K562 (cell line): ENCODE measurements at places on chromosomes 6 and 20.
A peak's percentile ranks its signal among the peaks of the same experiment; 100 is the strongest.

DNA sequence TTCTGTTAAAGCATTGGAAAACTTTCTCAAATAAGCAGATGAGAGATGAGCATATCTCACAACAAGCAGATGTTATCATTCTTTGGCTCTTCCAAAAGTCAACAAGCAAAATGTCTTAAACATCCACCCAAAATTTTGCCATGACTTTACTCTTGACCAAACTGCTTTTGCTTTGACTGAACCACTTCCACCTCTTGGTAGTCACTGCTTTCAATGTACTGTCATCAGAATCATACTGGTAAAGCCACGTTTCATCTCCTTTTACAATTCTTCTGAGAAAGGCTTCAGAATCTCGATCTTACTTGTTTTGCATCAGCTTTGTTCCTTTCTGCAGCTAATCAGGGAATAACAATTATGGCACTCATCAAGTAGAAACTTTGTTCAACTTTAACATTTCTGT is 498.5 kb upstream of the GJE1 start:
- H3K4me3 ChIP-seq, result no peak overlapping the region
- no peaks in the 10 kb centered on the region for H3K27me3 ChIP-seq
- no peak for DNase-seq
- no peaks in the 10 kb centered on the region for H3K4me1 ChIP-seq
- no peak overlapping the region for H3K27ac ChIP-seq
- no peaks in the 10 kb centered on the region for H3K36me3 ChIP-seq

GRCh38 chr20:34515484-34516246 is 557 bp upstream of the DYNLRB1 start:
- DNase-seq, result peak; percentile 83
- peak overlapping the region; percentile 67 for H3K4me3 ChIP-seq
- peaks cover 15% of the 10 kb centered on the region; the same call in 2 of the 3 replicates for H3K36me3 ChIP-seq
- no peaks in the 10 kb centered on the region for H3K27me3 ChIP-seq
- peak overlapping the region; percentile 80 for H3K27ac ChIP-seq
- peaks cover 12% of the 10 kb centered on the region; the same call in 2 of the 3 replicates for H3K4me1 ChIP-seq

DNA sequence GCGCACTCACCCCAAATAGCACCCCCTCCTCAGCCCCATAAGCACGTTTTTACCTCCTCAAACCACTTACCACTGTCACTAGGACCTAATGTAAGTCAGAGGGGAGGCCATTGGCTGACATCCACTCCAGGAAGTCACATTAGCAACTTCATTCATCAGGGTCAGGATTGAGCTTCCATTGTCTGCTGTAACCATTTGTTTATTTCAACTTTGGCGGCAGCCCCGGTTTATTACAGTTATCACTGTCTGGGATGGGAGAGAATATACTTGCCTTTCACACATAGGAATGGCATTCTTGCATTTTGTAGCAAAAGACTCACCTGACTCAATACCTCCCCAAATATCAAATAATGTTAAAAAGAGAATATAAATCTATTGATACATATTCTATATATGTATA is 38.3 kb downstream of the MAFB start:
- DNase-seq, result no peak
- peaks cover 14% of the 10 kb centered on the region; the same call in 1 of the 2 replicates for H3K27me3 ChIP-seq
- no peaks in the 10 kb centered on the region for H3K4me1 ChIP-seq
- no peak overlapping the region for H3K27ac ChIP-seq

GRCh38 chr6:42318480-42318879 is 100.8 kb upstream of the MRPS10 start:
- DNase-seq, result no peak
- H3K4me1 ChIP-seq, result no peaks in the 10 kb centered on the region
- H3K27ac ChIP-seq, result no peak overlapping the region
- H3K36me3 ChIP-seq, result no peaks in the 10 kb centered on the region
- H3K27me3 ChIP-seq, result peaks cover 18% of the 10 kb centered on the region

DNA sequence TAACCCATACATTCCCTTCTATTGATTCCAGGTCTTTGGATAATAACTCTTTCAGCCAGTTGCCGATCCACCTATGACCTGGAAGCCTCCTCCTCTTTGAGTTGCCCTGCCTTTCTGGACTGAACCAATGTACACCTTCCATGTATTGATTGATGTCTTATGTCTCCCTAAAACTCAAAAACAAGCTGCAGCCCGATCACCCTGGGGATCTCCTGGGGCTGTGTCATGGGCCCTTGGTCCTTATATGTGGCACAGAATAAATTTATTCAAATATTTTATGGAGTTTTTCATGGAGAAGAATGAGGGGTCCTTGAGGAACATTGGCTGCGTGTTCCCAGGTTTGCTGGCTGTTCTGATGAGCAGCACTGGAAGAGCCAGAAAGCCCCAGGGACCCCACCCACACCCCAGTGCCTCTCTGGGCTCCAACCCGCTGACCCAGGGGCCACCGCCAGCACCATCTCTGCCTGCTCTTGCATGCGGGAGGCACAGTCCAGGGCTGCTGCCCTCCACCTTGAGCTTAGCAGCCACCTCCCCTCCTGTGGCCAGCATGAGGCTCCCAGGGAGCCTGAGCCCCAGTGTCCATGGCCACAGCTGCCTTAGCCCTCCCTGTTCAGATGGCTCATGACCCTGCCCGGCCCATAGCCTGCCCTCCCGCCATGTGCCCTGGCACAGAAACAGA is 36.5 kb upstream of the CST7 start:
- no peaks in the 10 kb centered on the region for H3K27me3 ChIP-seq
- H3K4me3 ChIP-seq, result no peak overlapping the region
- no peak for DNase-seq
- H3K27ac ChIP-seq, result no peak overlapping the region

DNA sequence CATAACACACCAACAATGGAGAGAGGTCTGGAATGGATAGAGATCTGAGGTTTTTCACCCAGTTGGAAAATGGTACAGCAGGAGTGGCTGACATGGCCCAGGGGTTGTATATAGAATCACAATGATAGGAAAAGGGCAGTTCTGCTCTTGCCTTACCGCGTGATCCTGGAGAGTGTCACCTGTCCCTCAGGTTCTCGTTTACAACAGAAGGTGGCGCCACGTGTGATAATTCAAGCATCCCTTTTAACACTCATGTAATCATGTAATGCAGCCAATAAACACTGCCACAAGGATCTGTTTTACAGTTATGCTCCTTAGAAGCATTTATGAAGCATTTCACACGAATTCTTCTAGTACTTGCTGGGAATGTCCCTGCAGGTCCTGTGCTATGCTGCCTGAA is 12.9 kb upstream of the WFDC2 start:
- no peak overlapping the region for H3K27ac ChIP-seq
- no peak overlapping the region for H3K4me3 ChIP-seq
- no peaks in the 10 kb centered on the region for H3K4me1 ChIP-seq
- H3K36me3 ChIP-seq, result no peaks in the 10 kb centered on the region
- DNase-seq, result peak; percentile 55

- H3K4me1 ChIP-seq, result peaks cover 15% of the 10 kb centered on the region; the same call in 2 of the 3 replicates
- no peaks in the 10 kb centered on the region for H3K36me3 ChIP-seq
- H3K4me3 ChIP-seq, result no peak overlapping the region
- DNase-seq, result no peak
These were observed 350.0 kb downstream of the CD83 start for GRCh38 chr6:14467591-14467990.

DNA sequence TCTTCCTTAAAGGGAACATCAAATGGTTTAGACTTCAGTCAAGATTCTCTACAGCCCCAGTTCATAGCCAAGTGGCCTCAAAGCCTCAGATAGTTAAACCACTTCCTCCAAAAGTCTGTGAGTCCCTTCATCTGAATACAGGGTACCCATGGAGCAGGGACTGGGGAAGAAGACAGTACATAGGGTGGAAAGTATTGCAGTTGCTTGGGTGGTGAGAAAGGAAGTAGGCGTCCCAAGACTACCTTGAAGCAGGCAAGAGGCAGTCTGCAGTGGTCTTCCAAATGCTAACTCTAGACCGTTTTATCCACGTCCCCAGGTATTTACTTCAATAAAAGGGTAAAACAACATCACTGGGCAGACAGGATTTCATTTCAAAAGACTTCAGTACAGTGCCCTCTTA is 2.0 kb downstream of the FYN start:
- DNase-seq, result no peak
- H3K27me3 ChIP-seq, result peaks cover 9% of the 10 kb centered on the region; the same call in 2 of the 3 replicates
- peaks cover 30% of the 10 kb centered on the region for H3K4me1 ChIP-seq
- H3K27ac ChIP-seq, result no peak overlapping the region

DNA sequence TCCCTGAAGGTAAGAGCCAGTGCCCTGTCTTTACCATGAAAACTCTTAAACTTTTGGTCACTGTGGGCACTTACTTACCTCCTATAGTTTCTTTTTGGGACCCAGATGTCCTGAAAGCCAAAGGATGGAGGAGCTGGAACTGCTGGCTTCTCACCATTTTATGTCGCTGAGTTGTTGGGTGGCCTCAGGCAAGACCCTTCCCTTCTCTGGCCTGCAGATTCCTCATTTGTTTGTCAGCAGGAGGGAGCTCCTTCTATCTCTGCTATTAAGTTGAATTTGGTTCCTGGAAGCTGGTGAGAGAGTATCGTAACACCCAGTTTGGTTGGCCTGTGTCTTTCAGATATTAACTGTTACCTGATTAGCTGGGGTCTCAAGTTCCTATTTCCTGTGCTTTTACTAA is 68.2 kb upstream of the MYL9 start:
- no peak overlapping the region; the same call in 2 of the 3 replicates for H3K27ac ChIP-seq
- H3K36me3 ChIP-seq, result no peaks in the 10 kb centered on the region
- H3K4me1 ChIP-seq, result peaks cover 16% of the 10 kb centered on the region

DNA sequence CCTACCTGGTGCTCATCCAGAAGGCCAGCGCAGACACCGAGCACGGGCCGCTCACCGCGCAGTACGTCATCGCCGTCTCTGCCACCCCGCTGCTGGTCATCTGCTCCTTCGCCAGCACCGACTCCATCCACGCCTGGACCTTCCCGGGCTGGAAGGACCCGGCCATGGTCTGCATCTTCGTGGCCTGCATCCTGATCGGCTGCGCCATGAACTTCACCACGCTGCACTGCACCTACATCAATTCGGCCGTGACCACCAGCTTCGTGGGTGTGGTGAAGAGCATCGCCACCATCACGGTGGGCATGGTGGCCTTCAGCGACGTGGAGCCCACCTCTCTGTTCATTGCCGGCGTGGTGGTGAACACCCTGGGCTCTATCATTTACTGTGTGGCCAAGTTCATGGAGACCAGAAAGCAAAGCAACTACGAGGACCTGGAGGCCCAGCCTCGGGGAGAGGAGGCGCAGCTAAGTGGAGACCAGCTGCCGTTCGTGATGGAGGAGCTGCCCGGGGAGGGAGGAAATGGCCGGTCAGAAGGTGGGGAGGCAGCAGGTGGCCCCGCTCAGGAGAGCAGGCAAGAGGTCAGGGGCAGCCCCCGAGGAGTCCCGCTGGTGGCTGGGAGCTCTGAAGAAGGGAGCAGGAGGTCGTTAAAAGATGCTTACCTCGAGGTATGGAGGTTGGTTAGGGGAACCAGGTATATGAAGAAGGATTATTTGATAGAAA is 2.0 kb downstream of the SLC35D3 start:
- peaks cover 7% of the 10 kb centered on the region; the same call in 1 of the 3 replicates for H3K27me3 ChIP-seq
- no peak overlapping the region for H3K27ac ChIP-seq
- H3K36me3 ChIP-seq, result no peaks in the 10 kb centered on the region
- H3K4me1 ChIP-seq, result no peaks in the 10 kb centered on the region
- DNase-seq, result no peak

GRCh38 chr20:17808782-17809181 is 109.0 kb downstream of the BANF2 start:
- H3K27ac ChIP-seq, result no peak overlapping the region
- H3K27me3 ChIP-seq, result no peaks in the 10 kb centered on the region
- H3K36me3 ChIP-seq, result no peaks in the 10 kb centered on the region
- peaks cover 7% of the 10 kb centered on the region for H3K4me1 ChIP-seq

- H3K36me3 ChIP-seq, result peaks cover 97% of the 10 kb centered on the region
- no peak overlapping the region for H3K4me3 ChIP-seq
- no peaks in the 10 kb centered on the region for H3K27me3 ChIP-seq
- no peak overlapping the region for H3K27ac ChIP-seq
- peaks cover 8% of the 10 kb centered on the region for H3K4me1 ChIP-seq
These were observed 8.3 kb downstream of the GZF1 start for GRCh38 chr20:23370274-23370673.

GRCh38 chr20:46804126-46804525 is 90.5 kb upstream of the EYA2 start:
- no peak for DNase-seq
- peaks cover 4% of the 10 kb centered on the region; the same call in 2 of the 3 replicates for H3K27me3 ChIP-seq
- no peak overlapping the region for H3K27ac ChIP-seq
- H3K4me1 ChIP-seq, result no peaks in the 10 kb centered on the region

GRCh38 chr20:35891375-35891774 is 62.9 kb downstream of the SCAND1 start:
- H3K27me3 ChIP-seq, result no peaks in the 10 kb centered on the region
- DNase-seq, result no peak
- no peak overlapping the region for H3K27ac ChIP-seq
- peaks cover 7% of the 10 kb centered on the region for H3K4me1 ChIP-seq
- H3K36me3 ChIP-seq, result peaks cover 2% of the 10 kb centered on the region; the same call in 1 of the 3 replicates
- no peak overlapping the region for H3K4me3 ChIP-seq

DNA sequence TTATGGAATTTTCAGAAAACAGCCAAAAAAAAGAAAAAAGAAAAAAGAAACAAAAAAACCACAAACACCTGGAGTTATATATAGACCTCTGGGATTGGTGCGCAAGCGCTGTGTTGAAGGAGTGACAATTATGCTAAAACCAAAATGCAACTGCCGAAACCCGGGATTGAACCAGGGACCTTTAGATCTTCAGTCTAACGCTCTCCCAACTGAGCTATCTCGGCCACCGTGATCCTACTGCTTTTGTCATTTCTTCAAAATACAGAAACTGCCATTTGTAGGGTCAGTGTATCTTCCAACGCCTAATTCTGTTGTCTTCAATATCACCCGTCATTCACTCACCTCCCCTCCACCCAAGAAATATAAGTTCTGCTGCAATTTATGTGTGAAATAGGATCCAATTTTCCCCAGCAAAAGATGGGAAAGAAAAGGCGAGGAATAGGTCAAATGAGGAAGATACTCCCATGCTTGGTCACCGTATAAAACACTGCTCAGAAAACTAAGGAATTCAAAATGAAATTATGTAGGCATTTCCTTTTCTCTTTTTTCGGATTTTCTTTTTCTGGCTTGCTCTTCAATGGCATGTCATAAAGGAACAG is 116.0 kb downstream of the TRIM27 start:
- peak overlapping the region; percentile 25 for H3K27ac ChIP-seq
- peak overlapping the region; percentile 52 for H3K4me3 ChIP-seq
- DNase-seq, result peak; percentile 75
- H3K27me3 ChIP-seq, result no peaks in the 10 kb centered on the region

- H3K4me3 ChIP-seq, result no peak overlapping the region
- H3K27me3 ChIP-seq, result peaks cover 47% of the 10 kb centered on the region; the same call in 2 of the 3 replicates
- no peak overlapping the region for H3K27ac ChIP-seq
- H3K4me1 ChIP-seq, result no peaks in the 10 kb centered on the region
- no peak for DNase-seq
- no peaks in the 10 kb centered on the region for H3K36me3 ChIP-seq
These were observed 9.8 kb downstream of the RAET1E start for GRCh38 chr6:149888093-149888492.
